ENCODE measurements at places on chromosomes 3 and 15. TPM values are rescaled to one million over a fixed set of nuclear protein-coding genes. Genes with fewer than 3 reads are reported as not detected.

C3orf38 gene
- total RNA-seq: 61.6 TPM

NMD3 gene
- total RNA-seq: 41.9 TPM

MCF2L2 gene
- 11.1 TPM for total RNA-seq

SLC2A2 gene
- not detected for total RNA-seq

REC114 gene
- not detected for total RNA-seq

ANKRD63 gene
- total RNA-seq: not detected

ECE2 gene
- total RNA-seq: 0.15 TPM

TEX55 gene
- not detected for total RNA-seq

SLC12A8 gene
- total RNA-seq: 4.6 TPM

LOXL1 gene
- total RNA-seq: 5.3 TPM

TTC21A gene
- total RNA-seq: 1.2 TPM

LNP1 gene
- total RNA-seq: 17.9 TPM

GOLGA6B gene
- not detected for total RNA-seq

PYGO1 gene
- 9.3 TPM for total RNA-seq

MUC20 gene
- not detected for total RNA-seq

GPR160 gene
- 4.3 TPM for total RNA-seq

ALG3 gene
- total RNA-seq: 39.1 TPM

DAZL gene
- total RNA-seq: 3.2 TPM

GPR149 gene
- not detected for total RNA-seq

UBAP1L gene
- 0.39 TPM for total RNA-seq

TMEM108 gene
- 4.8 TPM for total RNA-seq

DOCK3 gene
- 11.1 TPM for total RNA-seq

PTH1R gene
- not detected for total RNA-seq

NECTIN3 gene
- total RNA-seq: 71.5 TPM

MORC1 gene
- not detected for total RNA-seq

CACNA1D gene
- total RNA-seq: 0.25 TPM

DLL4 gene
- 0.12 TPM for total RNA-seq

RBM6 gene
- 126 TPM for total RNA-seq

OR4F15 gene
- not detected for total RNA-seq

BOC gene
- total RNA-seq: 35.2 TPM

NR2F2 gene
- 24.6 TPM for total RNA-seq

GOLGA6L7 gene
- not detected for total RNA-seq

CISH gene
- 0.32 TPM for total RNA-seq

GRM7 gene
- total RNA-seq: 0.80 TPM

THPO gene
- total RNA-seq: 0.31 TPM

IMP3 gene
- total RNA-seq: 62.1 TPM

FHIT gene
- 3.2 TPM for total RNA-seq

CFAP20DC gene
- total RNA-seq: 14.0 TPM

GALNT15 gene
- 0.09 TPM for total RNA-seq

VGLL3 gene
- total RNA-seq: 1.8 TPM

FBXL2 gene
- 18.2 TPM for total RNA-seq

COL6A5 gene
- total RNA-seq: not detected

RUVBL1 gene
- 110 TPM for total RNA-seq

CPB1 gene
- not detected for total RNA-seq

LRRC15 gene
- total RNA-seq: not detected

C3orf20 gene
- total RNA-seq: not detected

ACTC1 gene
- total RNA-seq: 3.8 TPM

FEZF2 gene
- total RNA-seq: 9.1 TPM

PEX5L gene
- total RNA-seq: 0.90 TPM
